Naive thymus-derived CD8-positive, alpha-beta T cell (primary cell): ENCODE measurements at places on chromosomes 3 and 15.

DNA sequence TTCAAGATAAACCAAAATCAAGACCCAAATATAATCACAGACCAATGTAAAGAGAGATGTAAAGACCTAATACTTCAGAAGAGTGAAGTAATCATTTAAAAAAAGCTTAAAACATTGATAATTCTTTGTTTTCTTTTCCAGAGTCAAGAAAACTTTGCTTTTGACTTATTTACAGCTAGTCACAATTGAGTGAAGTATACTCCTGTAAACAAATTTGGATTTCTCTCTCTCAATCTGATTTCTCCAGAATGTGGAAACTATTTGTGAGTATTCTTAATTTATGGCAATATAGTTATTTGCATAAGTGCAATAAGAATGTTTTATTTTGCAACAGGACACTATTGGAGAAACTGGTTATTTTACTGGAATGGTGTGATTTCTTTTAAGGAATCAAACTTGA is 43.7 kb upstream of the ZBTB20 start:
- no peak for DNase-seq

- no peak for DNase-seq
Observed at GRCh38 chr15:40584191-40584590, 9.9 kb upstream of the KNL1 start.

DNA sequence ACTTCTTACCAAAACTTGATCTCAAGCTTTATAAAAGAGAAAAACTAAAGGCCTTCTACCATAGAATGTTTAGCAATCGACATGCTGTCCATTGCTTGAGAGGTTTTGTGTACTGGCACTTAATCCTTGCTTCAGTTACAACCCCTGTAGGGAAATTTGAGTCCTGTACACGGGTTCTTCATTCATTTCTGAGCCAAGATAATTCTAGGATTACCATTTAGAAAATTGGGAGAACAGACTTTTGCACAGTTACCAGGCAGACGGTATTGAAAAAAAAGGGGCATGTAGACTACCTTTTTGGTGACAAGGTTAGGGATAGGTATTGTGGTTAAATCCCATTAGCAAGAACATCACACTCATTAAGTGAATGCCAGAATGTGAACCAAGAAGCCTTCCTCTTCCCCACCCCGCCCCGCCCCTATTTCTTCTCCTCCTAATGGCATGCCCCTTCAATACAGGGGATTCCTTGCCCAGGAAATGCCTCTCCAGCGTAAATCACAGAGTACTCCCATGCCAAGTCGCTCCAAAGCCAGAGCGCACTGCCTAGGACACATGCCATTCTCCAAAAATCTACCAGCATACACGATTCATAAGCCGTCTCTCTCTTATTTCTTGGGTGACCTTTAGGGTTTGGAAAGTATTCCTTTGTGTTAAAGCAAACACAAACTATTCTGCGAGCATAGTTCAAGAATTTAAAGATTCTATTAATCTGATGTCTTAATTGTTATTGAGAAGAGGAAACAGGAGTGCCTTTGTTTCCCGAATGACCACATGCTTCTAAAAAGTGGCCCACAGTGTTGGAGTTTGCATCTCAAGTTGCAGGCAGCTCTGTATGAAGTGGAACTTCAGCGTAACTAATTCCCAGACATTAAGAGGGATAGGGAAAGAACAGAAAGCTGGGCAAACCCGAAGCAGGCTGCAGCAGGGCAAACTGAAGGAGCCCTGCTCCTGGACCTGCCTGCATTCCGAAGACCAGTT is 164.0 kb upstream of the NR2F2 start:
- no peak for DNase-seq

- no peak for DNase-seq
Observed at GRCh38 chr15:97259943-97260342, 700.6 kb upstream of the ARRDC4 start.

DNA sequence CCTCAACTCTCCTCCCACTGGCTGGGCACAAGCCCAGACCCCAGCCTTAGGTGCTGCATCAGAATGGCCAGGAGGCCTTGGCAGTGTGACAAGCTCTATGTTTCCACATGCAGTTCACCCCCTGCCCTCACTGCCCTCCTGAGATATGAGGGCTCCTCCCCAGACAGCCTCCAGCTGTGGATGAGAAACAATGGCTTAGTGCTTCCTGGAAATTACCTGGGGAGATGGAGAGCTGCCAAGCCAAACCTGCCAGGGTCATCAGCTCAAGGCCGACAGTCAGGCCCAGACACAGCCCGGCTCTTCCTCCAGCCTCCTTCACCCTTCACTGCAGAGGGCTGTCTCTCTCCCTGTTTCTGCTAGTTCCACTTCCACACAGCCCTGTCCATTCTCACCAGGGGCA is 76.3 kb downstream of the MYLK start:
- DNase-seq, result no peak

DNA sequence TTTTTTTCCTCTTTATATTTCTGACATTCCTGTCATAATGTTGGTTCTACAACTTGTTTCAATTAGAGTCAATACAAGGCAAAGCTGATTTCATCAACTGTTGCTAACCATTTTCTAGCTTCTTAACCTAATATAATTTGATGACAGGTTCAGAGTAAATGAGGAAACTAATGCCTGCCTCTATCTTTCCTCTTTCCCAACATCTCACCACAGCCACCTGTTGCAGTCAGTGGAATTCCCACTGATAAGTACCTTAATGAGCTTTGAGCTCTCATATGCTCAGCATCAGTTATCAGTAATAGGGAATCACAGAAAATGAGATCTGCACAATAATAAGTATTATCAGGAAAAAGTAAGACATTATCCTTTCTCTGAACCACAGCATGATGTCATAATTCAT is 241.9 kb downstream of the MEIS2 start:
- no peak for DNase-seq

DNA sequence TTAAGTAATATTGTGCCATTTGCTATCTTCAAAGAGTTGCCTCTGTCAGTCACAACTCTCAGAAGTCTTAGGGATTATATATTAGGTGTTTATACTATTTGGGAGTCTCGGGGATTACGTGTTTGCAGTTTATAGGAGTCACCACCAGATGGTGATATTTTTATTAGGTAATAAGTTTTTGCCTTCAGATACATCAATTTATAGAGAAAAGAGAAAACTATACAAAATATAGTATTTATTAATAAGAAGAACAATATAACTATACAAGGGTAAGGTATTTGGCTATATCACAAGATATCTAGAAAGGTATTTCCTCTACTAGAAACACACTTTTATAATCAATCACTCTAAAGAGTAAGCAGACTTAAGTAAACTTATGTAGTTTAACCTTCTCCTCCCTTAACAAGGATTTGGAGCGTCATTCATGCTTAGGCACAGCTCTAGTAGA is 10.7 kb upstream of the DHX36 start:
- DNase-seq, result peak; percentile 39

- DNase-seq, result no peak
Observed at GRCh38 chr3:86788371-86788770, 202.6 kb downstream of the VGLL3 start.

GRCh38 chr15:27865323-27865922 is 233.7 kb downstream of the OCA2 start:
- DNase-seq, result no peak

- no peak for DNase-seq
Observed at GRCh38 chr3:169748670-169749069, 16.2 kb downstream of the TERC start.

DNA sequence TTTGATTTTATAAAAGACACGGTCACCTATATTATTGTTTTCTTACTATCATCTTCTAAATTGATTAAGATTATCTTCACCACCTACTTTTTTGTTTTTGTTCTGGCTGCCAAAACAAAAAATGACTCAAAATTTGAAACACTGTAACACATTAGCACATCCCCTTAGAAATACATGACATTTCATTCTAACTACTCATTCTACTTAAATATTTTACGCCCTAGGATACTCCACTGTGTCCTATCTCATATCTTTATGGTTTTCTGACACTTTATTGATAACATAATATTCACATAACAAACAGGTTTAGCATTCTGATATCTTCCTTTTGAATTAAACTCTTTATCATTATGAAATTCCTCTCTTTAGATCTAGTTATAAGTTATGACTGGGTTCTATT is 656.2 kb downstream of the GBE1 start:
- DNase-seq, result no peak

DNA sequence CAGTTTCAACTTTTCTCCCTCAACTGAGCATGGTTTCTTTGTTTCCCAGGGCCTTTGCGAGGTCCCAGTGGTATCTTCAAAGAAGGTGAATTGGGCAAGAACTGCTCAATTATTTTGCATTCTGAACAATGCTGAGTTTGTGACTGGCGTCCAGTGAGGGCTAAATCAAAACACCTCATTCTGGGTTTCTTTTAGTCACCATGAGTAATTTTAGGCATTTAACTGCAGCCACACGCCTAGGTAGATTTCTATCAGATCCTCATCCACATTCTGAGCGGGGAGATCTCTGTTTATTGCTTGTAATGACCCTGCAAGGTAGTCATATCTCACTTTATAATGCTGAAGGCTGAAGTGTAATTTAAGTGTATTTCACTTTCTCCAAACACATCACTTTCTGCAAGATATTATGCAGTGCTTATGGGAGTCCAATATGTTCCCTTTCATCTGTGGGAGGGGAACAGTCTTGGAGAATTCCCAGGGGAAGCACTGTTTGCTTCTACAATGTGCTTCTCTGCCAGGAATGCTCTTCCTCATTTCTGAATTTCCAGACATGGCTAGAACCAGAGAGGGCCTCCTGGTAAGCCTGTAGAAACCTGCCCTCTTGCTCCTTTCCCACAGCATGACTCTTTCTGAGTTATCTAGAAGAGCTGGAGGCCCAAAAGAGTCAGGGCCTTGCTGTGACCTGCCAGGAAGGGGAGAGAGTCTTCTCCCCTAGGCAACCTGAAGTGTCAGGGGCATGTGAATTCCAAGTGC is 91.7 kb downstream of the FRMD4B start:
- DNase-seq, result no peak
